DMS 273 treated with DMSO at 0.1 percent for 48 hours (cell line): ENCODE measurements at places on chromosomes 1 and 21.

- DNase-seq: no peak
Observed at GRCh38 chr1:93595266-93595665, 86.4 kb downstream of the BCAR3 start.

DNA sequence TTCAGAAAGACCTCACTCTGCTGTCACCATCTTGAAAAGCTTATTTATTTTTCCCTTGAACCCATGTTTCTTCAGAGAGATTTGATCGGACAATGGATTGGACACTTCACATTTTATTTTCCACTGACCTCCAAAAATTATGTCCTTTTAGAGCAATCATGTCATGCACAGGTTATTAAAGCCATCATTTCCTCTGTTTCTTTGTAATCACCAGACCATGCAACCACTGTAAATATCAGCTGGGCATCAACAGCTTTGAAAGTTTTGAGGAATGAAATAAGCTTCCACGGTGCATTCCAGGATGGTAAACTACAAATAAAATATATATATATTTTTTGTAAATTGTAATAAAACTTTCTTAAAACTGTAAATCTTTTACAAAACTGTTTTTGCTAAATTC lies 144.1 kb upstream of the ADAMTS5 start:
- DNase-seq: no peak

DNA sequence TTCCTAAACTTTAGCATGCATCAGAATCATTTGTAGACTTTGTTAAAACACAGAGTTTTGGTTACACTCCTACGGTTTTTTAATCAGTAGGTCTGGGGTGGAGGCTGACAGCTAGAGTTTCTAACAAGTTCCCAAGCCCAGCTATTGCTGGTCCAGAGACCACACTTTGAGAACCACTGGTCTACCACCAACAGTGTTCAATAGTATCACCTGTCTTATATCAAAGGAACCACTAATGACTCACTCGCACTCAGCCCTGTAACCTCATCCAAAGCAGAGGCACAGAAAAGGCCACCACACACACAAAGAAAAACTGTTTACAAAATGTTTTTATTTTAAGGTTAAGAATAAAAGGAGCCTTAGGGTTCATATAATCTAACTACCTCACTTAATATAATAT lies 68.7 kb downstream of the HIVEP3 start:
- DNase-seq: no peak

GRCh38 chr1:20233394-20233793 lies 47.1 kb upstream of the PLA2G2C start:
- DNase-seq: peak; percentile 27

DNA sequence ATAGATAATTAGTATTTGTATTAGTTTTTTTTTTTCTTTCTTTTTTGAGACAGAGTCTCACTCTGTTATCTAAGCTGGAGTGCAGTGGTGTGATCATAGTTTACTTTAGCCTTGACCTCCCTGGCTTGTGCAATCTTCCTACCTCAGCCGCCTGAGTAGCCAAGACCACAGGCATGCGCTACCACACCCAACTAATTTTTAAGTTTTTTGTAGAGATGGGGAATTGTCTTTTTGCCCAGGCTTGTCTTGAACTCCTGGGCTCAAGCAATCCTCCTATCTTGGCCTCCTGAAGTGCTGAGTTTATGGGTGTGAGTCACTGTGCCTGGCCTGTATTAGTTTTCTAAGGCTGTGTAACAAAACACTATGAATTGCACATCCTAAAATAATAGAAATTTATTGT lies 58.3 kb downstream of the MSH4 start:
- DNase-seq: no peak

DNA sequence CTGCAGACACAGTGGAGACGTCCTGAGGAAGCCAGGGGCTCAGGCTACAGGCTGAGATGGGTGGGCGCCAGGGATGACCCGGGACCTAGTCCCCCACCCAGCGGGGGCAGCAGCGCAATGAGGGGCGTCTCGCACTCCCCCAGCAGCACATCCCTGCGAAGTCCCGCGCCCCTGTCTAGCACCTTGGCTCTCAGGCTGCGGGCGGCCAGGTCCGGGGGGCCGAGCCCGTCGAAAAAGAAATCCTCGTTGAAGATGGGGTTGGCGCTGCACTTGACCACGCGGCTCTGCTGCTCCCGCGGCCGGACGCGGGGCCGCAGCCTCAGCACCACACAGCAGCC lies 1.8 kb downstream of the C2CD4D start:
- no peak for DNase-seq

DNA sequence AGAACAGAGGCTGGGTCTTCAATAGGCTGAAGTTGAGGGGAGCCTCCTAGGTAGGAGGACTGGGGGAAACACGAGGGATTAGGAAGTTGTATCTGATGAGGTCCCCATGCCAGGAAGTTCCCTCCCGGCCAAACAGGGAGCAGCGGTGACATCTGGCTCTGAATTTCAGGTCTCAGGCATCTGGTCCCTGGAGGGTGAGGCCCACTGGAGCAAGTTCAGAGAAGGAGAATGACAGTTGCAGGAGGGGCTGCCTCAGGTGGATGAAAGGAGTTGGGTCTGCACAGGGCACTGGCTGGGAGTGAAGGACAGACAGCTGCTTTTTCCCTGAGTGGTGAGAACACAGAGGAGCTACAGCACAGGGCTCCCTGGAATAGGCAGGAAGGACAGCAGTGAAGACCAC lies 9.1 kb downstream of the TMEM9 start:
- DNase-seq: no peak

GRCh38 chr21:32979598-32980268 lies 46.0 kb upstream of the OLIG2 start:
- no peak for DNase-seq

DNA sequence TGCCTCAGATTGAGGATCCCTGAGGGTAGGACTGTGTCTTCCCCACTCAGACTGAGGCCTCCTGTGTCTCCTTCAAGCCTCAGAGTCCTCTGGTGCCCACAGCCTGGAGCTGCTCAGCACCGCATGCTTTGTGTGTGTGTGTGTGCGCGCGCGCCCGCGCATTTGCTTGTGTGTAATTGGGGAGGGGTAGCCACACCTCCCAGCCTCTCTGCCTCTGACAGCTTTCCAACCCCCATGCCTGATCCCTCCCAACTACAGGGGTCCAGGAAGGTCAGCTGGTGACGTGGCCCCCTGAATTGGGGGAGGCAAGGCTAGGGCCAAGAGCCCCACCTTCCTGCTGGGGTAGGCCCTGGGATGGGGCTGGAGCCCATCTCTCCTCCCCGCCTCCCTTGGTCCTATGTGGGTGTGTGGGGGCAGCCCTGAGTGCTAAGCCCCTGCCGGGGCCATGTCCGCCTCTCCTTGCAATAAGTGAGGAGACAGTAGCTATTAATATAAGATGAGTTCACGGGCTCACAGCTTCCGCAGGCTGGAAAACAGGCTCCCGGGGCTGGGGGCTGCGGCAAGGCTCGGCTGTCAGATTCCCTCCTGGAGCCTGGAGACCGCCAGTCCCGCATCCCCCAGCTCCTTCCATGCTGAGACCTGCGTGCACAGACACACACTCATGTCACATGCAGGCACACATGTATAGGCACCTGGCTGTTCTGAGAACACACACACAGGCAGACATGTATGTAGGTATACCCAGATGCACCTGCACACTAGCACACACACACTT lies 7.0 kb downstream of the GPR3 start:
- DNase-seq: no peak

DNA sequence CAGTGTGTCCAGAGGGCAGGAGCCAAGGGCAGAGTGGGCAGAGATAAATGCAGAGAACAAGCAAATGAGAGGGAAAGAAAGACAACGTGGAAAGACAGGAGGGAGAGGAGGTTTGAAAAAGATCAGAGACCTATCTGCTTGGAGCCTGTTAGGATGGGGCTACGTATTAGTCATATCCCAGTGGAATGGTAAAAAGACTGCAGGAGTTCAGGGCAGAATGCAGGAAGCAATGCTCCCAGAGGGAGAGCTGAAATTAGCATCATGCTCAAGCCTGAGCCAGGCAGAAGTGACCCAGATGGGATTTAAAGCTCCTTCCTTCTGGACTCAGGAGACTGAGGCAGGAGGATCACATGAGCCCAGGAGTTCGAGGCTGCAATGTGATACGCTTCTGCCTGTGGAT lies 261.3 kb upstream of the CHRM3 start:
- no peak for DNase-seq
